ENCODE measurements at places on chromosomes 2 and 18. TPM values are rescaled to one million over a fixed set of nuclear protein-coding genes. Genes with fewer than 3 reads are reported as not detected.

GRCh38 chr2:173347305-173348168 is 7.1 kb upstream of the CDCA7 start:
- no peak for DNase-seq

- DNase-seq: no peak
Observed at GRCh38 chr2:66565291-66565690, 130.4 kb downstream of the MEIS1 start.

DNA sequence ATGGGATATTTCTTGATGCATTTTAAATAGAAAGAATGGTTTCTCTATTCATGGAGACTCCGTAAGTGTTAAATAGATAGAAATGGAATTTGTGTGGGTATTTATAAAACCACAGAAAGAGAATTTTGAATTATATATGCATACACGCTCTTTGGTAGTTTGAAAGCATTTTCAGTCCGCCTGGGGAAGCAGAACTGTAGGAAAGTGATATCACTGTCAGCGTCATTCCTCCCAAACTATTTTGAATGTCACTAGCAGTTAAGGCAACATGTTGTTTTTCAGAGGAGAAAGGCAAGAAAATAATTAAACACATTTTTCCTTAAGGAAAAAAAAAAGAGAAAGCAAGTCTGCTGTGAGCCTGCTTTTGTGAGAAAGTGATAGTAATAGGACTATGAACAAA is 8.7 kb upstream of the ERMN start:
- no peak for DNase-seq

DNA sequence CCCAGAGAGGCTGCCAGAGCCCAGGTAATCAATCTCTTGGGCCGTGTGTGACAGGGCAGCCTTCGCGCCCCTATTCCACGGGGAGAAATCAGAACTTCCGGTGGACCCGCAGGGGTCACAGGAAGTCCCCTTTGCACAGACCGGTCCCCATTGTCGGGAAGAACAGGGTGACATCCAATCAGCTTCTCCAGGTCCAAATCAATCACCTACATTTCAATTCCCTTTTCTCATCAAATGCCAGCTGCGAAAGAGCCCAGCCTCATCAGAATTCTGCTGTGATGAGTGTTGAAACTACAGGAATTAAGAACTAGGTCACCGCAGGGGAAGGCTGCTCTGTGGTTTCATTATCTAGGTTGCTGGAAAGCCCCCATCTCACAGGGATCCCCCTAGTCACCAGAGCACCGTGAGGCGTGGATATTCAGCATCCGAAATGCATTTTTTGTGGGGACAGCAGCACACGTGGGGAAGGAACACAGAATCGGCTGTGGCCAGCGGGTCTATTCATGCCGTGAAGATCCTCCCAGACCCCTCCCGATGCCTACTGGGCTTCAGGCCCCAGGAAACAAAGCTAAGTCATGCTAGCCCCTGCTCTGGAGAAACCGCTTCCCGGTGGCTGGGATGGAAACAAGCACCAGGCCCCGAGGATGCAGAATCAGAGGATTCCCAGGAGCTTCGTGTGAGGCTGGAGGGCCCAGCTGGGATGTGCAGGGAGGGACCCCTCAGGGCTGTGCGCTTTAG is 193.7 kb upstream of the ID2 start:
- DNase-seq: no peak

DNA sequence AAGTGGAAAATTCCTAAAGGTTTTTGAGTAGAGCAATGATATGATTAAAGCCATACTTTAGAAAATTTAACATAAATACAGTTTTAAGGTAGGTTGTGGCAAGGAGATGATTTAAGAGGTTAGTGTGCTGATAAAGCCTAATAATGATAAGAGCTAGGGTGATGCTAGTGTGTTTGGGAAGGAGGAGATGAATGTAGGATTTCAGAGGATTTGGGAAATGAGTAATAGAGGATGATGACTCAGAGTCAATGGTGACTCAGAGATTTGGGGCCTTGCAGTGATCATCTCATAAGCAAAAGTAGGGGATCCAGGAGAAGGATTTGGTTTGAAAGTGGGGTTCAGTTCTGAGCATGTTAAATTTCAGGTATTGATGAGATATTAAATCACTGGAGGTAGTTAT is 23.3 kb downstream of the STAMBP start:
- no peak for DNase-seq

DNA sequence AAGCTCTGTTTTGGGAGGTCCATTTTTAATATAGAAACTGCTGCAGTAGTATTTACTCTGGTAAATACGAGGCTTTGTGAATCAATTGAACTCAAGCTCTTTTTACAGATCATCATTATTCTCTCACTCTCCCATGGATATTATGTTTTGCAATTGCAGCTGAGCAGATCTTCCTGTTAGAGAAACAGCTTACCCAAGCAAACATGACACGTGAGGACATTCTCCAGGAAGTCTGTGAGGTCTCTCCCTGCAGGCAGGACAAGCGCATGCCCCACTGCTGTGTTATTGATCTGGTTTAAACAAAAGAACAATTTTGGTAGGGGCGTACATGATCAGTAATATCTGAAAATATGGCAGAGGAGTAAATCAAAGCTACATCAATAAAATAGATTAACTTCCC is 72.1 kb downstream of the COL6A3 start:
- DNase-seq: no peak

- DNase-seq: no peak
Observed at GRCh38 chr2:205695460-205695991, 13.2 kb downstream of the NRP2 start.

DNA sequence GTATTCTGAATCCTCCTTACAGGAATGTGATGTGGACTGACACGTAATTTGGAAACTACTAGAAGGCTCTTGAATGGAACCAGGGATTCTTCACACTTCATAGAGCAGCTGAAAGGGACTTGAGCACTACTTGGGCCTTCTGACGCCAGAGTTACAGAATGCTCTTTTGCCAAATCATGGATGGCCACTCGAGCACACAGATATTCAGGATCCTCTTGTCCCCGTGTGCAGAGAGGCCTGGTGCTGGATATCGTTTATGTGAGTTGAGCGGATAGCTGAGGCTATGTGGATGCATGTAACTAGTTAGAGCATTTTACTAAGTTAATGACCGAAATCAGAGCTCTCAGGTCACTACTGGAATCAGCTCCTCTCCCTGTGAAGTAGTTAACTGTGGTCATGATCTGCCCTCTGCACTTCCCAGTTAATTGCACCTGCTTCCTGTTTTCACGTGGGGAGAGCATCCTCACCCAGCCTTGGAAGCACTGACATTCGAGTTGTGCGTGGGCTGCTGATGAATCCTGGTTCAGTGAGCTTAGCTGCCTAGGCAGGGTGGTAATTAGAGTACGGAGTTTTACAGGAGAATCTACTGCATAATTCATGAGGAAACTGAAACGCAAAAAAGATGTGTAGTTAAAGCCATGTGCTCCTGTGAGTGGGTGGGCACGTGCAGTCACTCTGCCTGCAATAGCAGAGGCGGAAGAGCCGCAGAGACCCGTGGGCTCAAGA is 5.2 kb upstream of the TPO start:
- DNase-seq: no peak

DNA sequence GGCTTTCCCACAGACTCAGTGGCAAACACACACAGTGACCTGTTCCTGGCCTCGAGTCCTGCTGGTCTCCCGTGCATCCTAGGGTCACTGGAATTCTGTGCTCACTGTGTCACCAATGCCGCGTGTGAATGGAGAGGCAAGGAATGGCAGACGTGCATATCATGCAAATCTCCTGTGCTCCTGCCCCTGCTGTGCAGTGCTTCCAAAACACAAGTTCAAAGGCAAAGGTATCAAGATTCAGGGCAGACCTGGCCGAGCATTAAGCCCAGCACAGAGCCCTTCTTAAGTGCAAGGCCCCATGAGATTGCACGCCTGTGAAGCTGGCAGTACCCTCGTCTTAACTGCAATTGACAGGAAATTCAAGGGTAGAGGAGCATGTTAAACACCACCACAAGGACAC is 129.1 kb downstream of the NDUFA10 start:
- no peak for DNase-seq

The PTPN4 gene
- total RNA-seq: 45.3 TPM

The PSMA8 gene
- 0.37 TPM for total RNA-seq

The METTL8 gene
- total RNA-seq: 33.0 TPM
